HCT116 (cell line): ENCODE measurements at places on chromosomes 16 and 17.

GRCh38 chr17:70563281-70563820 is 394.0 kb downstream of the KCNJ2 start:
- DNase-seq = no peak

DNA sequence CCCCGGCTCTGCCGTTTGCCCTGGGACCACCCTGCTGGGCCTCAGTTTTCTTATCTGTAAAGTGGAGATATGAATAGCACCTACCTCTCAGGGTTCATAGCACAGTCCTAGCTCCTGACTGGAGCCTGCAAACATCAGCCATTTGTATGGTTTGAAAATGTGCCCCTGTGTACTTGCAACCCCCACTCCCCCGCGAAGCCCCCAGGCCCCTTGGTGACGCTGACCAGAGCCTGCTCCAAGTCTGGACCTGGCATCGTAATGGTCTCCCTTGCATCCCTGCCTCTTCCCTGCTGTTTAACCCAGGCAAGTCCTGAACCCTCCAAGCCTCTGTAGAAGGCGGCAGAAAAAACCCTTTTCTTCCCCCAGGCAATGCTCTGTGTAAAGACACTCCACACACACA is 128.0 kb downstream of the IRF8 start:
- DNase-seq = no peak

DNA sequence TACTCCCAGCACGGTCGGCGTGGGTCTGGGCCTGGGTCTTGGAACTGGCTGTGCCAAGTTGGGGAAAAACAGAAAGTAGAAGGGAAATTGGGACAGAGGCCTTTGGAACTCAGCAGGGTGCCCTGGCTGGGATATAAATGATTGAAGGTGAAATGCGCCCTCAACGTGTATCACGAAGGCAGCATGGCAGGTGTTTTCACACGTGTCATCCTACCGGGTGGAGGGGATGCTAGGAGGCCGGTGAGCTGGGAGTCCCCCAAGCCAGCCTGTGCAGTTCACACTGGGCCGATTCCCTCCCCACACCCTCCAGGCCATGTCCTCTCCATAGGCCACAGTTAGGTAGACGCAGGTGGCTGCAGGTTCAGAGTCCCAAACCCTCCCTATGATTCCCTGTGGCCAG is 6.0 kb downstream of the TNFAIP1 start:
- DNase-seq = no peak

GRCh38 chr17:6145946-6146345 is 75.8 kb downstream of the WSCD1 start:
- DNase-seq = no peak

DNA sequence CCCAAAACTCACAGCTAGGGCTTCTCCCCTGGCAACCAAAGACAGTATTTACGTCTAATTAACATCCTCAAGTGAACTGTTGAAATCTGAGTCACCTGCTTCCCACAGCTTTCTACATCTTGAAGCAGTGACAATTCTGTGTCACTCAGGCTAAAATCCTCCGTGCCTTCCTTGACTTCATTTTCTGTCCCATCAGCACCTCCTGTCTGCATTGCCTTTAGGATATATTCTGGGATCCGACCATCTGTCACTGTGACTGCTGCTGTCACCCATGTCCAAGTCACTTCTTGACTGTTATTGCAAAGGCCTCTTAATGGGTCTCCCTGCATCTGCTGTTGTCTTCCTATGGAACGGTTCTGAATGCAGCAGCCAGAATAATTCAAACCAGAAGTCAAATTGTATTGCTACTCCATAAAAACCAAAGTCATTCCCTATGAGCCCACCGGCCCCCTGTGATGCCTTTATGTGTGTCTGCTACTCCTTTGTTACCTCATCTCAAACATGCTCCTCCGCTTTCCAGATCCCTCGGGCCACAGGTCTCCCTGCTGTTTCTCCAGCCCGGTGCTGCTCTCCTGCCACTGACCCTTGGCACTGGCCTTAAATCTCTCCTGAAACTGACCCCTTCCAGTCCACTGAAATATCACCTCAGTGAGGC is 56.9 kb downstream of the WWP2 start:
- no peak for DNase-seq

DNA sequence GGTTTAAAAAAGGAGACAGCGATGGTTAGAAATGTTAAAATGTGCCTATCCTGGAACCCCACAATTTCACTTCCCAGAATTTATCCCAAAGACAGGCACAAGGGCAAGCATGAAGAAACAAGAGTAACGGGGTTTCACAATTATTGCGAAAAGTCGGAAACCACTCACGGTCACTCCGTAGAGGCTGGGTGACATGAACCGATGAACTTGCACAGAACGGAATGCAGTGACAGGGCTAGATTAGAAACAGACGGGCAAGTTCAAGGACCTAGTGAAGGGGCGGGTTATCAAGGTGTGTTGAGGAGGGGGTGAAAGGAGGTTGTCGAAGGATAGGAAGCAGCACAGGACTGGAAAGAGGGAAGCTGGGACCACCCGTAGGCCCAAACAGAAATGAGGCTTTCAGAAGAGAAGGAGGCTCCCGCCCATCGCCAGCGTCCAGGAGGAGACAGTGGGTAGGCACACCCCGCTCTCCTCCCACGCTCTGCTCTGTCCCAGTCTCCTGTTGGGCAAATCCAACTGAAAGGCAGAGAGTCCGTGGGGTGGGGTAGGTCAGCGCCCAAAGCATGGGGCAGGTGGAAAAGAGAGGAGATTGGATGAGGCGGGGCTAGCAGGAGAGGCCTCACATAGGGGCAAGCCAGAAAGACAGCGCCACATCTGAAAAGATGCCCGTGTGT is 47.4 kb upstream of the JPH3 start:
- DNase-seq = no peak
